ENCODE measurements at places on chromosomes 1 and 21. TPM values are rescaled to one million over a fixed set of nuclear protein-coding genes. Genes with fewer than 3 reads are reported as not detected.

Gene FCRL3
- total RNA-seq = 0.35 TPM

DNA sequence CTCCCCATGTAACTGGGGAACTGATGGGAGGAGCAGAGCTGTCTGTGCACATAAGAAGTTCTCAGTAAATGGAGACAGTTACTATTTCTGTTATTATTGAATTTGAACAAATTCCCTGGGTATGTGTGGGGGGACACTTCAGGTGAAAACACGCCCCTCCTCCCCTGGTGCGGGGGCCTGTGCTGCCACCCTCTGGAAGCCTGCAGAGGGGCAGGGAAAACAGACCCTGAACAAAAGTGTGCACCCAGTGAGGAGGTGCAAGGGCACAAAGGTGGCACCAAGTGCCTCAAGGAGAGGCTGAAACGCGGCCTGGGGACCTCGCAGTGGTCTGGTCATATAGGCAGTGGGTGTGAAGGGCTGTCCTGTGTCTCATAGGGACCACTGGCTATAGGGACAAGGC, 18.2 kb upstream of the NADK start:
- no peak for ATAC-seq

DNA sequence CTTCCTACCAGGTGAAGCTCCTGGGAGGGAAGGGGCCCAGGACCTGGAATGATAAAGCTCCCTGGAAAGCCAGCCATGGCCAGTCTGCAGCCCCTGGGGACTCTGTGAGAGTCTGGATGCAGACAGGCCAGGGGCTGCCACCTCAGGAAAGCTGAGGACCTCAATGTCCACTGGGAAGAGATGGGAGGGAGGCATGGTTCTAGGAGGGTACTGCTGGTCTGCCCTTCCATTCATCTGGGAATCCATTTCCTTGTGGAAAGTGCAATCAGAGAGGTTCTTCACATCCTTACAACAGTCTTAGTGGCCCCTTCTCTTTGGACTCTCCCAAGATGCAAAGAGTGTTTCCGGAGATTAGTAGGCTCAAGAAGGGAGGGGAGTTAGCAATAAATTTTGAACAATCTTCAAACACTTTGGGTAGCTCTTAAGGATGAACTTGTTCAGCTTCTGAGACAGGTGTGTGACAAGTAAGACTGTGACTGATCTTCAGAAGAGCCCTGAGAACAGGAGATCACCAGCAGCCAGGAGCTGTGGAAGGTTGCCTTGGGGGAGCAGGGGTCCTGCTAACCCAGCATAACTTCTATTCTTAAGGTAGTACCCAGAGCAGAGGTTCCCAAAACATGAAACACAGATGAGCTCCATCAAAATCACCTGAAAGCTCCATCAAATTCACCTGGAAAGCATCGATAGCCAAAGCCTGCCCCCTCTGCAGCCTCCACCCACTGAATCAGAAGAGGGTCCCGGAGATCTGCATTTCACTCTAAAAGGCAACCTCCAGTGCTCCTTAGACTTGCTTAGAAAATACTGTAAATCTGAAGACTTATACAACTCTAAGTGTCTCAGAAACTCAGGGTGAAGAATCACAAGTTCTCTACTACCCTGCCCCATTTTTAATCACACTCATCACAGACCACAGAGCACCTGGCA, 616 bp upstream of the LAX1 start:
- ATAC-seq = no peak

- ATAC-seq = peak; percentile 48
These were observed 6.4 kb upstream of the COL6A1 start for GRCh38 chr21:45975020-45975666.
